ENCODE measurements at places on chromosomes 2 and 18.
A peak's percentile ranks its signal among the peaks of the same experiment; 100 is the strongest.

DNA sequence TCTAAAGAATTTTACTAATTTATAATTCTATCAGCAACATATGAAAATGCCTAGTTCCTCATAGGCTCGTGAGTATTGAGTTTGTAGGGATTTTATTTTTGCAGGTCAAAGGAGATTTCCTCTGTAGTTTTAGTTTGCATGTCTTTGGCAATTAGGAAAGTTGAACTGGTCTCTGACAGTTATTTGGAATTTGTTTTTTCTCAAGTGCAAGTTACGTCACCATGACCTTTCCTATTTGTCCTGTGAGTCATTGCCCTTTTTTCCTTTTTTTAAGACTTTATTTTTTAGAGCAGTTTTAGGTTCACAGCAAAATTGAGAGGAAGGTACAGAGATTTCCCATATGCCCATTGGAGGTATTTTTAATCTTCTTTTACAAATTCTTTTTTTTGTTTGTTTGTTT is 29.0 kb downstream of the RAMP1 start:
- DNase-seq, result peak; percentile 90

- DNase-seq, result no peak
These were observed 37.7 kb downstream of the NETO1 start for GRCh38 chr18:72830109-72830508.

DNA sequence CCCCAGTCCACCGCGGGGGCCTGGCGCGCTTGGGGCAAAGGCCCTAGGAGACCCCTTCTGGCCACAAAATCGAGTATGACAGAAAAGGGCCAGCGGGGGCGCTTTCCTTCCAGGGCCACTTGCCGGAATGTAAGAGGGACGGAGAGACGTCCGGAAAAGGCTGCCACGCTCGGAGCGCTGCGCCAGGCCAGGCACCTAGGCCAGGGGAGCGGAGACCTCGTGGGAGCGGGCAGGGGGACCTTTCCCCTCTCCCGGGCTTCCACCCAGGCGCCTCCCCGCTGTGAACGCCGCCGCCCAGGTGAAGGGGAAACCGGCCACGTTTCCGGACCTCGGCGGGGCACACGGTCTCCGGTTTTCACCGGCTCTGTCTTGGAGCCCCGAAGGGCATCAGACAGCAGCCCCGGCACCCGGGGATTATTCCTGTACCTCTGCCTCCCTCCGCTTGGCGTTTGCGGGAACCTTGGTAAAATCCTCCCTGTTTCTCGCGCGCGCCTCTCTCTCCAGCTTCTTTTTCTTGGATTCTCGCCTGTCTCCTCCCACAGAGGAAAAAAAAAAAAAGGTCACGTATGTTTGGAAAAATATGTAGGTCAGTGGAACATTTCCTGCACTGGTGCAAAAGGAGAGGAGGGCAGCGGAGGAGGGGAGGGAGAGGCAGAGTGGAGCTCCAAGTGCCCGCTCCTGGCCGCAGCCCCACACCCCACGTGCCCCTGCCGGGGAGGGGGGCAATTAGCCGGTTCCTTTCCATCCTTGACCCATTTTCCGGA is 1.2 kb upstream of the NPAS2 start:
- peak; percentile 78 for DNase-seq

DNA sequence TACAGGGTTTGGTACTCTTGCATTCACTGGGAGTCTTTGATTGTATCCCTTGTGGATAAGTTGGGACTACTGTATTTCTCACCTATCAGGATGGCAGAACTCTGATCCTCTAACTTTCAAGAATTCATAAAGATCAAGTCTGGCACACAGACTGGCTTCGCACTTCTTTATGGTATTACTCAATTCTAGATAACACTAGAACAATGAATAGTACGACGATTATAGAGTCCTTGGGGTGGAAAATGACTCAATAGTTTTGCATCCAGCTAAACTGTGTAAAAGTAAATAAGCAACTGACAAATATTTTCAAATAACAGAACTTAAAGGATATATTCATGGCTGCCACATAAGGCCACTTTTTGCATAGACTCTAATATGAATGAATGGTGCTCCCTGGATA is 103.4 kb upstream of the MEX3C start:
- DNase-seq, result no peak

DNA sequence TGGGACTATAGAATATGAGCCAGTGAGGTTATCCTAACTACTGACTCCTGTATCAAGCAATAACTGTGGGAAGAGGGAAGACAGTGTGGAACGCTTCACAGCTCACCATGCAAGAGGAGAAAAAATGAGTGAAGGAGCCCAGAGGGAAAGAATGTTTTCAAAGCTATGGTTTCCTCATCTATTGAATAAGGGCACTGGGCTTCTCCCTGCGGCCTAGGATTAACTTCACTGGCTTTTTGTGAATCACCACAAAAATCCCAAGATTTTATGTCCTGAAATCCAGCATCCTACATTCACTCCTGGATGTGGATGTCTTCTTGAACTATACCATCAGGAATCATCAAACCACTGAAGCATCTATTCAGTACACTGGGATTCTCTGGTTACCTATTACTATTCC is 44.5 kb upstream of the SP5 start:
- DNase-seq, result no peak
